ENCODE measurements at places on chromosomes 16 and 17.

DNA sequence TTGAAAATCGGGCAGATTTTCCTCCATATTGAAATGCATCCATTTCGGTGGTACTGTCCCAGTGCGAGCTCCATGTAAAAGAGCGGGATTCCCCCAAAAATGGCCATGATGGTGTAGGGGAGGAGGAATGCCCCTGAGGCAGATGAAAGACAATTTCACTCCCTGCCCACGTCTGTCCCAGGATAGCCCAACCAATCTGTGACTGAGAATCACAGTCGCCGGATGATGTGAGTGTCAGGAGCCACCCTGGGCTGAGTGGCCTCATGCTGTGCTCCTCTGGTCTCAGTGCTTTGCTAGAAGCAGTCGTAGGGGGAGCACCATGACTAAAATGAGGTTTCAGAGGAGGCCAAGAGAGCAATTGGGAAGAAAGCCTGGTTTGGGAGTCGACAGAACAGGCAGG is 16.7 kb downstream of the SLC6A4 start:
- peak; percentile 58 for DNase-seq

DNA sequence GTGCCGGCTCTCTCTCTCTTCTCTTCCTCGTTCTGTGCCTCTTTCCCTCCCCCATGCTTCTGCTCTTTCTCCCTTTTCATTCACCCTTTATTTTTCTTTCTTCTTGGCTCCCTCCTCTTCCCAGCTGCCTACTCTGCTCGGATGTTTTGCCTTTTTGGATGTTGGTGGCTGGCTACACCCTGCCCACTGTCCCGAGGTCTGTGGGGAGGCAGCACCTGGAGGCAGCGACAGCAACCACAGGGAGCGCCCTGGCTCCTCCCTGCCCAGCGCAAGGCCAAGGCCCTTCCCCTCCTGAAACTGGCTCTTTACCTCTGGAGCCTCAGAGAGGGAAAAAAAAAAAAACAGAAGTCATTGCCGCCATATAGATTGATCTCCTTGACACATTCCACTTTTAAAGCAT is 20.0 kb downstream of the CLUAP1 start:
- DNase-seq = no peak

DNA sequence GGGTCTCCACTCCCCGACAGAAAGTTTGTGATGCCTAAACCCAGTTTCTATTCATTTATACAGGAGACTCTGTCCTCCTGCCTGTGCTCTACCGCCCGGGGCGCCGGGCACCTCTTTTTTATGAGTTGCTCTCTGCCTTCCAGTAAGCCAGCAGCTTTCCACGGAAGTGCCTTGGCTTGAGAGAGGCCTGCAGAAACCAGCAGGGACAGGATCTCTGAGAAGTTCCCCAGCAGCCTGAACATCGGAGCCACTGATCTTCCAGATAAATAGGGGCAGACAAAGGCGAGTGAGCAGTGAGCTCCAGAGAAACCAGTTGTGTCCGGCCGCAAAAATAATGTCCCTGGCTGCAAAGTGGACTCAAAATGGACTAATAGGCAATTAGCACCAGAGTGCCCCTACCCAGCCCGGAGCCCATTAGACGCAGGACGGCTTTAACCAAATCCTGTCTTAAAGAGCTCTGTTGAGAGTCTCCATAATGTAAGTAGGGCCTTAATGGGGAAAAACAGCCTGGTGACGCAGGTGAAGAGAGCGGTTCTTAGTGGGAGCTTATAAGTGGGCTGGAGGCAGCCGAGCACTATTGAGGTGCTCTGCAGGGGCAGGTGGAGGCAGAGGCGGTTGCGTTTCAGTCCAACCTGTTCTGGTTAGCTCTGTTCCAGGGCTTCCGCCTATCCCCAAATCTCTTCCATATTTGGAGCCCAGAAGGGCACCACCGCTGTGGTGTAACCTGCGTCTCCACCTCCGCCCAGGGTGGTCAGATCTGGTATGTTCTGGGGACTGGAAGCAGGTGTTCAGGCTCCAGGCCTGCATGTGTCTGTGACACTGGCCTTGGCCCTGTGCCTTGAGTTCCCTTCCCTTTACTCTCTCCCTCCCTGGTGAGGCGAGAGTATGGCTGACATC is 74.1 kb downstream of the NT5M start:
- no peak for DNase-seq

- DNase-seq = no peak
These were observed 47.8 kb downstream of the BMERB1 start for GRCh38 chr16:15482068-15482747.

GRCh38 chr17:80818871-80819270 is 172.8 kb upstream of the CHMP6 start:
- DNase-seq = no peak

GRCh38 chr17:30116345-30116660 is 313 bp upstream of the NSRP1 start:
- DNase-seq = no peak

DNA sequence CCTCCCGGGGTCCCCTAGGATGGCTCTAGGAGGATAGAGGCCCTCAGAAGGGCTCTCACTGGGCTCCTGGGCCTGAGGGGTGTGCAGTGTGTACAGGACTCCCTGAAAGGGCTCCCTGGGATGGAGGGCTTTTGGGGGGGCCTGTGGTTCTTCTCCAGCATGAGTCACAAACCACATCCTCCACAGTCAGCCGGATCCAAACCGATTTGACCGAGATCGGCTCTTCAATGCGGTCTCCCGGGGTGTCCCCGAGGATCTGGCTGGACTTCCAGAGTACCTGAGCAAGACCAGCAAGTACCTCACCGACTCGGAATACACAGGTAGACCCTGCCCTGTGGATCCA is 4.5 kb downstream of the TRPV2 start:
- no peak for DNase-seq

DNA sequence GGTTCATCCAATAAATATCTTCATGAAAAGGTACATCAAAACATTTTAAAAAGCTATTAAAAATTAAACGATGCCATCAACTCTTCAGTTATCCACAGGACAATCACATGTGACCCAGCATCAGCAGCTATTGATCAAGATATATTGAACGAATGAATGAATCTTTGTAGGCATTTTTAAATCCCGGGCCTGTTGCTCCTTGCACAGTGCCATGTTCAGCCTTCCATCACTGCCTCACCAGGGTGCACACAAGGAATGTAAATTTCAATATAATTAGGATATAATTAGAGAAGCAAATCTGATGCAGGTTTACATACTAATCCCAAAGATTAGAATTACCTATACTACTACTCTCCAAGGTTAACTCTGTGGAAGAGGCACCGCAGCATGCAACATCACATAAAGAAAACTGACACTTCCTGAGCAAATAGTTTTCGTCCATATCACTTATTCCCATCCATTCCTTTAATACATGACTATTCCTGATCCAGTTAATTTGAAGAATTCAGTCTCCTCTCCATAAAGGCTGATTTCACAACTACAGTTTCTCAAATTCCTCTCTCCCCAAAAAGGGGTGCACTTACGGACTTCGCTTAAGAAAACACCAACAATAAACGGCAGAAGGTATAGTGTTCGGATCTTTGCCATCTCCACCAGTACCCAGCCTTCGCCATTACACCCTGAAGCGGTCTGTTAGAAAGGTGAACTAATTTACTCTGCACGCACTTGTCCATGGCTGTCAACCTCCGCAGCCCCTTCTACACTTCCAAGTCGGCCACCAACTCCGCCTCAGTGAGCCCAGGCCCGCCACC is 938 bp downstream of the NCOR1 start:
- DNase-seq = no peak

GRCh38 chr17:1829216-1829591 is 498 bp downstream of the SMYD4 start:
- peak; percentile 23 for DNase-seq

DNA sequence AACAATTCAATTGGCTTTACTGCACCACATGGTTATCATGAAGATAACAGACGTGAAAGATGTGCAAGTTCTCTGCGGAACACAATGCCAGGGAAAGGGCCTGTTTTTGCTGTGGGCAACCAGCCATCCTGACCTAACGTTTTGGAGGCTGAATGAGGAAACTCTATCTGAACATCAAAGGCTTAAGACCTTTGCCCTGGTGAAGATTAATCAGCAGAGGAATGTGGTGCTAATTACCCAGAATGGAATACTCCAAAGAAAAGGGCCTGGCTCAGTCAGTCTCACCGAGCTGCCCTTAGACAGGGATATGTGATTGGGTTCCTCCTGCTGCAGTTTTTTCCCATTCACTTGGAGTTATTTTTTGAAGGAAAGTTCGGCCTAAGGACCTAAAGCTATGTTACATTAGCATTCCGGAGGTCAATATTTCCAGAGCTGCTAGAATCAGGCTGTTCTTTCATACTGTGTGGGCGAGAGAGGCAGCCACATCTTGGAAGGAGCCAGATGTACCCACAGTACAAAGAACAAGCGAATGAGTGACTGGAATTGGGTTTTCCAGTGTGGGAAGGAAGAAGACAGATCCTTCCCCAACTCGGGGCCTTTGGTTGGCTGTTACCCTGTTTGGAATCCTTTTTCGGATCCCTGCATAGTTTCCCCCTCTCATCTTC is 15.5 kb downstream of the ASIC2 start:
- no peak for DNase-seq

DNA sequence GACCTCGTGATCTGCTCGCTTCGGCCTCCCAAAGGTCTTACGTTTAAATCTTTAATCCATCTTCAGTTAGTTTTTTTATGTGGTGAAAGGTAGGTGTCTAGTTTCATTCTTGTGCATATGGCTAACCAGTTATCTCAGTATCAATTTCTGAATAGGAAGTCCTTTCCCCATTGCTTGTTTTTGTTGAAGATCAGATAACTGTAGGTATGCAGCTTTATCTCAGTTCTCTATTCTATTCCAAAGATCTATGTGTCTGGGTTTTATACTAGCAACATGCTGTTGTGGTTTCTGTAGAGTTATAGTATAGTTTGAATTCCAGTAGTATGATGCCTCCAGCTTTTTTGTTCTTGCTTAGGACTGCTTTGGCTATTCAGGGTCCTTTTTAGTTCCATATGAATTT is 65.2 kb downstream of the TNFRSF13B start:
- DNase-seq = no peak

Measured in GM10248 (cell line).